ENCODE measurements at places on chromosomes 2 and 18. TPM values are rescaled to one million over a fixed set of nuclear protein-coding genes. Genes with fewer than 3 reads are reported as not detected.

The KIF5C gene
- 0.17 TPM for polyA plus RNA-seq

The ALPI gene
- not detected for polyA plus RNA-seq

The CRYGD gene
- polyA plus RNA-seq = not detected

The LHCGR gene
- polyA plus RNA-seq = 0.12 TPM

The TDRD15 gene
- not detected for polyA plus RNA-seq

The WIPF1 gene
- 22.6 TPM for polyA plus RNA-seq

The ITPRIPL1 gene
- polyA plus RNA-seq = 2.6 TPM

The PARD3B gene
- 4.8 TPM for polyA plus RNA-seq

The SCN1A gene
- polyA plus RNA-seq = not detected

The HOXD9 gene
- not detected for polyA plus RNA-seq

The RAB12 gene
- 28.1 TPM for polyA plus RNA-seq

The FTCDNL1 gene
- polyA plus RNA-seq = 0.64 TPM

The MC4R gene
- not detected for polyA plus RNA-seq

The SMAD7 gene
- 8.1 TPM for polyA plus RNA-seq

The CUL3 gene
- polyA plus RNA-seq = 66.4 TPM

The CHRNG gene
- polyA plus RNA-seq = not detected

The LINC00305 gene
- polyA plus RNA-seq = not detected

The C2orf68 gene
- 15.4 TPM for polyA plus RNA-seq

The VWA3B gene
- polyA plus RNA-seq = not detected

The THSD7B gene
- polyA plus RNA-seq = not detected

The ANKRD23 gene
- polyA plus RNA-seq = 0.70 TPM

The PDE11A gene
- 0.03 TPM for polyA plus RNA-seq

The FBLN7 gene
- polyA plus RNA-seq = 5.1 TPM

The IL36B gene
- not detected for polyA plus RNA-seq

The DTNB gene
- 6.5 TPM for polyA plus RNA-seq

The PECR gene
- polyA plus RNA-seq = 15.4 TPM

The PPP1R1C gene
- 0.70 TPM for polyA plus RNA-seq

The ILKAP gene
- 34.6 TPM for polyA plus RNA-seq

The SERPINB2 gene
- 25.0 TPM for polyA plus RNA-seq

The CDH19 gene
- not detected for polyA plus RNA-seq

The RNF152 gene
- polyA plus RNA-seq = 20.0 TPM

The CNDP1 gene
- not detected for polyA plus RNA-seq

The OBSL1 gene
- 15.2 TPM for polyA plus RNA-seq

The CHRND gene
- polyA plus RNA-seq = not detected

The GALNT5 gene
- 51.5 TPM for polyA plus RNA-seq

The ABCG5 gene
- polyA plus RNA-seq = not detected

The TGFA gene
- 0.06 TPM for polyA plus RNA-seq

The EPB41L3 gene
- polyA plus RNA-seq = 3.1 TPM

The AQP12A gene
- polyA plus RNA-seq = not detected

The CNNM3 gene
- 4.3 TPM for polyA plus RNA-seq

The MEP1B gene
- not detected for polyA plus RNA-seq

The SNED1 gene
- polyA plus RNA-seq = 10.1 TPM

The TRIM43 gene
- polyA plus RNA-seq = not detected

The HOXD3 gene
- polyA plus RNA-seq = not detected

The CYP27A1 gene
- 16.2 TPM for polyA plus RNA-seq

The POTEI gene
- polyA plus RNA-seq = not detected

The MRO gene
- 0.01 TPM for polyA plus RNA-seq

The SLC4A5 gene
- polyA plus RNA-seq = 0.19 TPM

Measured in fibroblast of lung (primary cell).